ENCODE measurements at places on chromosomes 1 and 21.

GRCh38 chr1:29756901-29757725 lies 520.8 kb downstream of the PTPRU start:
- no peak for DNase-seq

GRCh38 chr1:190608282-190608681 lies 130.6 kb upstream of the BRINP3 start:
- no peak for DNase-seq

GRCh38 chr1:12762766-12763165 lies 10.8 kb upstream of the PRAMEF12 start:
- no peak for DNase-seq

GRCh38 chr1:112507921-112508277 lies 866 bp upstream of the WNT2B start:
- no peak for DNase-seq

Measured in GM19239 (cell line).